Keratinocyte (primary cell): ENCODE measurements at places on chromosomes 3 and 15. TPM values are rescaled to one million over a fixed set of nuclear protein-coding genes. Genes with fewer than 3 reads are reported as not detected.

Gene CEMIP
- 1.5 to 2.3 TPM (median 2.2 TPM) in 3 replicates for polyA plus RNA-seq

Gene CFAP91
- polyA plus RNA-seq = not detected in 3 replicates

Gene ACTC1
- polyA plus RNA-seq = 0.08 to 0.10 TPM in 2 of 3 replicates, not detected in the other

Gene SCG5
- polyA plus RNA-seq = 14.5 to 29.2 TPM (median 15.8 TPM) in 3 replicates

Gene FETUB
- 0.05 to 0.35 TPM (median 0.25 TPM) in 3 replicates for polyA plus RNA-seq
